ENCODE measurements at places on chromosomes 1 and 21.

DNA sequence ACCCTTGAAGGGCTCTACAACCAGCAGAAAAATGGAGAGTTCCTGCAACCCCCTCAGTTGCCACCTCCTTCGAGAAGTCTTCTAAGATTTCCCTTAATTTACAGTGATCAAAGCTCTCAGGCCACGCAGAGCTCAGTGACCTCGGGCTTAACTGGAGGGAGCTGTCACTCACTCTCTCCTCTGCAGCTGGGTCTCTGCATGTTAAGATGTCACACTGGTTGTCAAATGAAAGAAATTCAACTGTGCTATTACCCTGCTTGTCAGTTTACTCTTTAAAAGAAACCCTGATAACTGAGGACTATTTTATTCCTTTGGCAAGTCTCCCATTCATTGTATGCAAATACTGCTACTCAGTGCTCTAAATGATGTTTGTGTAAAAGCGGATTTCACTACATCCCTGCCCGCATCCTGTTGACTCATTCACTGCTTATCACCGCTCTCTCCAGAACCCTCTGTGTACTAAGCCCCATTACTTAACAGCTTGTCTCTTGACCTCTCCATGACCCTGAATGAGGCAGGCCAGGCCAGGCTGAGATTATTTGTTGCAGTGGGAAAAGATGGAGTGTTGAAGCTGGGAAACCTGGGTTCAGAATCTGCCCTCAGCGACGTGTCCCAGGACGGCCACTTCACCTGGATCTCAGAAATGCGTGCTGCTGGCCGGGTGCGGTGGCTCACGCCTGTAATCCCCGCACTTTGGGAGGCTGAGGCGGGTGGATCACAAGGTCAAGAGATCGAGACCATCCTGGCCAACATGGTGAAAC, 13.7 kb downstream of the DHRS3 start:
- DNase-seq: no peak

- DNase-seq: peak; percentile 44
These were observed 205.0 kb downstream of the GPR52 start for GRCh38 chr1:174652569-174653280.

GRCh38 chr1:218273762-218274479, 11.2 kb upstream of the RRP15 start:
- DNase-seq: peak; percentile 90

DNA sequence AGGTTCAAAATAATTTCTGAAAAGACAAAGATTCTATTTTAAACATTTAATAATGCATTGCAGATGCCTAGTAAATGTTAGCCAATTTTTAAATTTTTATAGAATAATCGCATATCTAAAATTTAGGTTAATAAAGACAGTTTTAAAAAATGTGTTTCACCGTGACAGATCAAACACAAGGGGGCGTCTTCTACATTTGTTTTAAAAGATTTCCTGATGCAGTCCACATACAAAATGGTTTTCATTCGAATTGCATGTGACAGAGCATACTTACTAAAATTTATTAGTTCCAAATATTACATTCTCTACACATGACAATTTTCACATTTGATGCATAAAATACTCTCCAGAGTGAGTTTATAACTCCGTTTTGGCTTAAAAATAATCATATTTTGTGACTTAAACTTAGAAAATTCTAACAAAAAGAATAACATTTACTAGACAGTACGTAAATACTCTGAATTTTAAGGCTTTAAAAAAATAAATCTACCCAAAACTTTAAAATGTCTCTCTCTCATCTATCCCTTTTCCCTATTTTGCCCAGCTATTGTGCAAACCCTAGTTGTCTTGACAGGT, 75.5 kb downstream of the ADAMTS1 start:
- no peak for DNase-seq

DNA sequence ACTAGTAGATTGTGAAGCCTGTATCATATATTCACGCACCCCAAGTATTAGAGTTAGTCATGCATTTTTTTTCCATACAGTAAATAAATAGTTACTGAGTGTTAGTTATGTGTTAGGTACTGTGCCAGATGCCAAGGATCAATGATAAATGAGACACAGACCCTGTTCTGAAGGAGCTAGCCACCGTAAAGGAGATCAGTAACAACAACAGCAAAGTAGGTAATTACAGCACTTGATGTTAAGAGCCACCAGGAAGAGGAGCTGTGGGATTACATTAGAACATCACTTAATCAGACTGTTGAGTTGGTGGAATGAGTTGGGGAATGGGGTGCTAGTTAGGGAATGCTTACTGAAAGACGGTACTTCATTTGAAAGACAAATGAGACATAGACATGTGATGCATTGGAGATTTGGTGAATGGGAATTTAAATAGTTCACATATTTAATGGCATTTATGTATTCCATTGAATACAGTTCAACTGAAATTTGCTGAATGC, 21.0 kb downstream of the PRKAA2 start:
- no peak for DNase-seq

DNA sequence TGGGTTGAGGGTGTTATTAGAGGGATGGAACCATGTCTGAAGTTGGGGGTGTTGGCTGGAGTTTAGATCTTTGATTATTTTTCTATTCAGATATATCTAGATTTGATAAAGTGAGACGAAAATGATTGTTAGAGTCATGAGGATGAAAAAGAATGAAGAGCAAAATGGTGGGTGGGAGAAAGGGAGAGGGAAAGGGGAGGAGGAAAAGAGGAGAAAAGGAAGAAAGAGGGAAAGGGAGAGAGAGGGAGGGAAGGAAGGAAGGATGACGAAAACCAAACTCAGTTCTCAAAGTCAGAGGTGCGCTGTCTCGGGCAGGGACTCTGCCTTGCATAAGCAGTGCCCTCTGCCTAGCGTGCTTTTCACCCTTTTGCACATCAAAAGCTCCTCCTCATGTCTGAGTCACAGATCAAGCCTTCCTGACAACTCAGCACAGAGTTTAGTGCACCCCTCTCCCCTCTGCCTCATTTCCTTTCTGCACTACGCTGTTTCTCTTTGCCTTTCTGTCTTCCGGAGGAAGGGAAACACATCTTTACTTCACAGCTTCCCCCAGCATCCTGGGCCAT, 225.8 kb upstream of the PROX1 start:
- DNase-seq: no peak

GRCh38 chr1:153487707-153488106, 27.3 kb upstream of the S100A7 start:
- DNase-seq: no peak

GRCh38 chr1:17233675-17234320, 15.1 kb upstream of the PADI3 start:
- no peak for DNase-seq

DNA sequence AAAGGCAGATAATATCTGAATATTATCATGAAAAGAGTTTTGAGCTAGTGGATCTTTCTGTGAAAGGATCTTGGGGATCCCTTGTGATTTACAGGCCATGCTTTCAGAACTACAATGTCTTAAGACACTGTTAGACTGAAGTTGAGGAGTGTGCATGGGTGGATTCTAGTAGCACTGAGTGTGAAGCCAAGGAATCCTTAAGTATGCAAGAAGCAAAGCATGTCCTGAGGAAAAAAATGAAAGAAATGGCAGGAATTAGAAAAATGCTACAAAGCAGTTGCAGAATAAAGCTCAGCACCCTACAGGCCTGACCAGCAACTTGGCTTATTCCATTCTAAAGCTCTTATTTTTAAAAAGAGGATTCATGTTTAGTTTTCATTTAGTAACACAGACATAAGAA, 11.9 kb downstream of the STX6 start:
- DNase-seq: no peak

DNA sequence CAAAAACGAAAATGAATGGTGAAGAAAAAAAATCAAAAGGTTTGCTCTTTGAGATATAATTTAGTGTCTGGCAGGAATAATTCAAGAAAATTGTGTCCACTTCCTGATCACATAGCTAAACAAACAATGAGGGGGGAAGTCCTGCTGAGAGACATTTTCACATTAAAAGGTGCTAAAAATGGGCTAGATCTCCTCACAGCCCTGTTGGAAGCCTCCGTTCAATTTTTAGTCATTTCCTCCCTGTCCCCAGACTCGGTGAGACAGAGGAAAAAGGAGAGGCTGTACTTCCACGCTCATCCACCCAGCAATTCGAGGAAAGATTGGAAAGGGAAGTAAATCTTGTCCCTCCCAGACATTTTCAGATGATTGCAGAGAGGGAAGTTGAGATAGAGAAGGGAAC, 103.7 kb downstream of the BARHL2 start:
- DNase-seq: peak; percentile 58

- peak; percentile 66 for DNase-seq
These were observed 37.1 kb upstream of the EPB41 start for GRCh38 chr1:28877132-28877781.

DNA sequence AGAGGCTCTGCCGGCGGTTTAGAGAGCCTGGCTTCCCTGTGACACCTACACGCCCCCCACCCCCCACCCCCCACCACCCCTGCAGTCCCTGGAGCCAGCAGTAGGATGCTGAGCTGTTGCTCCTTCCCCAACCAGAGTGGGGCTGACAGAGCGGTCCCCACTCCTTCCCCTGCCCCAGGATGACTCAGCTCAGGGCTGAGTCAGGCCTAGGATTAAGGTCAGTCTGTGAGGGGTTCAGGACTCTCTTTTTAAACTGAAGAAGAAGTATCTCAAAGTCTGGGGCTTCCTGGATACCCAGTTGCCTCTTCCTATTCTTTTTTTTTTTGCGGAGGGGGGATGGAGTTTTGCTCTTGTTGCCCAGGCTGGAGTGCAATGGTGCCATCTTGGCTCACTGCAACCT, 19.1 kb downstream of the DMBX1 start:
- DNase-seq: no peak

- peak; percentile 77 for DNase-seq
These were observed 102.4 kb upstream of the SERBP1 start for GRCh38 chr1:67532452-67533216.

GRCh38 chr1:21707891-21708290, 38.7 kb upstream of the RAP1GAP start:
- no peak for DNase-seq

GRCh38 chr1:61921435-61921834, 179.2 kb downstream of the PATJ start:
- no peak for DNase-seq

DNA sequence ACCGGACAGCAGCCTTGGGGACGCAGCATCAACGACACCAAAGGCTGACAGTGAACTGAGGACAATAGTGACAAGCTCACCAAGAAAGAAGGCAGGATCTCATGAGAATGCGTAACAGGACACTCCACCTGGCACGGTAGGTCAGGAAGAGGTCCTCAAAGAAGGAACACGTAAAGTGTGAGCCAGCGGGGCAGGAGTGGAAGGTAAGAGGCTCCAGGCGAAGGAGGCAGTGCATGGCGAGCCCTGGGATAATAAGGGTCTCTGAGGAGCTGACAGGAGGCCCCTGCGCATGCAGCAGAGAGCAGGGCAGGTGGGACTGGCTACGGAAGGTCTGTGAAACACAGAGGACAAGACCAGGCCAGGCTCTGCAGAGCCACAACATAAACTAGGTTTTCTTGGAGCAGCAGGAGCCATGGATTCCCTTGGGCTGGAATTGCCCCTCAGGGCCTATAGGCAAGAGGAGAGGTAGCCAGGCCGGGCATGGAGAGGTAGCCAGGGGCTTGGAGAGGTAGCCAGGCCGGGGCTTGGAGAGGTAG, 8.2 kb downstream of the LSS start:
- no peak for DNase-seq

GRCh38 chr1:213492161-213493041, 441.4 kb downstream of the RPS6KC1 start:
- DNase-seq: no peak

GRCh38 chr1:74395571-74395970, 116.8 kb downstream of the LRRC53 start:
- no peak for DNase-seq

DNA sequence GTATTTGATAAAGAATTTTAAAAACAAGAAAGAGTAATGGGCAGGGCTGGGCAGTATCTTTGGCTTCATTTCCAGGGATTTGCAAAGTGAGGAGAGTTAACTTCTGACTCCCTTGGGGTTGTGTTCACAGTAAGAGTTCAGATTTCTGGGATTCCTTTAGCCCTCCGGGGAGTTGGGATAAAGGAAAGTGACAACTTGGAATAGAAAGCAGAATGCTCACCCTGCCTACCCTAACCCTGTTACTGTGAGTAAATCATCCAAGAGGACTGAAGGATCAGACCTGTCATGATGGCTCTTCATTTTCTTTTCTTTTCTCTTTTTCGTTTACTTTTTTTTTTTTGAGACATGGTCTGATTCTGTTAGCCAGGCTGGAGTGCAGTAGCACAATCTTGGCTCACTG, 76.1 kb downstream of the CACHD1 start:
- no peak for DNase-seq

GRCh38 chr1:154571964-154572288, 4.3 kb downstream of the CHRNB2 start:
- no peak for DNase-seq

- DNase-seq: peak; percentile 6
These were observed 127.2 kb upstream of the ADAR start for GRCh38 chr1:154735061-154735803.

- no peak for DNase-seq
These were observed 166.3 kb downstream of the DUSP10 start for GRCh38 chr1:221575605-221576004.

GRCh38 chr1:16006552-16007485, 2.8 kb downstream of the SRARP start:
- no peak for DNase-seq

DNA sequence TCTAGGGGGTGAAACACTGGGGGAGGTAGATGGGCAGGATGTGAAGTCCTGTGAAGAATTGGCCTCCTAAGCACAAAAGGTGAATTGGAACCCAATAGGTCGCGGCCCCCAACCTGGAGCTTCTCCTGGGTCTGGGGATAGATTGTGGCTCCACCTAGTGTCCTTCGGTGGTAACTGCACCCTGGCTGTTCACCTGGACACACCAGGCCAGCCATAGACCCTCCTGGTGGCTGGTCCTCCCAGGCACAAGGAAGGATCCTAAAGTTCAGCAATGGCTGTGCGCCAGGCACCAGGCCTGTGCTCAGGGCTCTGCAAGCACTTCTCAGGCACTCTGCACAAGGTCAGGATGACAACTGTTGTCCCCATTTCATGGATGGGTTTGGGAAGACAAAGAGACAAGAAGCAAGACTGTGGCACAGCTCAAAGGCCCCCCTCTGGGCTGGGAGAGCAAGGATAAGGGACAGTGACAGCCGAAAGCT, 13.5 kb downstream of the ESPN start:
- DNase-seq: peak; percentile 54

GRCh38 chr1:995665-996633, 3.9 kb downstream of the HES4 start:
- DNase-seq: no peak

GRCh38 chr1:39098546-39099250, 72.5 kb downstream of the NDUFS5 start:
- DNase-seq: peak; percentile 84

- DNase-seq: no peak
These were observed 6.6 kb downstream of the UBL4B start for GRCh38 chr1:110118636-110119396.

GRCh38 chr1:47838562-47839432, 158.4 kb downstream of the TRABD2B start:
- no peak for DNase-seq

GRCh38 chr1:212922016-212922415, 28.3 kb upstream of the VASH2 start:
- DNase-seq: no peak

GRCh38 chr1:6392809-6393399, 663 bp downstream of the ACOT7 start:
- peak; percentile 25 for DNase-seq

GRCh38 chr1:228403231-228403631, 3.4 kb downstream of the TRIM11 start:
- DNase-seq: no peak
